ENCODE measurements at places on chromosomes 4 and X.

GRCh38 chr4:146932116-146932515, 13.5 kb downstream of the TTC29 start:
- no peak for DNase-seq

- DNase-seq = no peak
These were observed 21.5 kb downstream of the FAM114A1 start for GRCh38 chr4:38889143-38889542.

DNA sequence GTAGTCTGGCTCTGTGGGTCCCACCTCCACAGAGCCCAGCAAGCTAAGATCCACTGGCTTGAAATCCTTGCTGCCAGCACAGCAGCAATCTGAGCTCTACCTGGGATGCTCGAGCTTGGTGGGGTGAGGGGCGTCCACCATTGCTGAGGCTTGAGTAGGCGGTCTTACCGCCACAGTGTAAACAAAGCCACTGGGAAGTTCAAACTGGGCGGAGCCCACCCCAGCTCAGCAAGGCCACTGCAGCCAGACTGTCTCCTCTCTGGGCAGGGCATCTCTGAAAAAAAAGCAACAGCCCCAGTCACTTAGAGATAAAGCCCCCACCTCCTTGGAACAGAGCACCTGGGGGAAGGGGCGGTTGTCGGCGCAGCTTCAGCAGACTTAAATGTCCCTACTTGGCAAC, 243.2 kb upstream of the POF1B start:
- no peak for DNase-seq

- no peak for DNase-seq
These were observed 35.7 kb upstream of the NKX3-2 start for GRCh38 chr4:13580036-13580435.

- DNase-seq = no peak
These were observed 293.4 kb upstream of the BOD1L1 start for GRCh38 chr4:13920901-13921300.

DNA sequence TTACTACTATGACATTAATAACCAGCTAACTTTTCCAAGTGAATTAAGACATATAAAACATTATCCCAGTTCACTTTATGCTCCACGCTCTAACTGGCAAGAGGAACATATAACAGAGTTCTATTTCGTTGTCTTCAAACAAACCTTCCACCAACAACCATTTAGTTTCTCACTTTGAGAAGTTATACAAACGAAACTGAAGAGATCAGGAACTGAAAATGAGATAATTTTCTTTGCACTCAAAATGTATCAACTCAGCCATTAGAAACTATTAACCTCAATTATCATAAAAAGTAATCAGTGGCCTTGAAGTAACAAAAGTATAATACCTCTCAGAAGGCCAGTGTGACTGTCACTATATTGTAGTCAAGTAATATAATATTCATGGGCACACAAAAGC, 70.1 kb downstream of the CHM start:
- no peak for DNase-seq

DNA sequence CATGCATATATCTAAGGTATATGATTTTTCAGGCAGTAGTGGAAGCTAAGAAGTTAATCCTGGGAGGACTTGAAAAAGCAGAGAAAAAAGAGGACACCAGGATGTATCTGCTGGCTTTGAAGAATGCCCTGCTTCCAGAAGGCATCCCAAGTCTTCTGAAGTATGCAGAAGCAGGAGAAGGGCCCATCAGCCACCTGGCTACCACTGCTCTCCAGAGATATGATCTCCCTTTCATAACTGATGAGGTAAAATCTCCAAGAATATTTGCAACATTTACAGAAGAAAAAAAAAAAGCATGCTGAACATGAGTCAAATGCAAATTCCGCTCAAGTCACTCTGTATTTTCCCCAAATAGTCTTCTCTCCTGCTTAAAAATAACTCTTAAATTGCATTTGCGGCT, 32.1 kb downstream of the MTTP start:
- DNase-seq = no peak

DNA sequence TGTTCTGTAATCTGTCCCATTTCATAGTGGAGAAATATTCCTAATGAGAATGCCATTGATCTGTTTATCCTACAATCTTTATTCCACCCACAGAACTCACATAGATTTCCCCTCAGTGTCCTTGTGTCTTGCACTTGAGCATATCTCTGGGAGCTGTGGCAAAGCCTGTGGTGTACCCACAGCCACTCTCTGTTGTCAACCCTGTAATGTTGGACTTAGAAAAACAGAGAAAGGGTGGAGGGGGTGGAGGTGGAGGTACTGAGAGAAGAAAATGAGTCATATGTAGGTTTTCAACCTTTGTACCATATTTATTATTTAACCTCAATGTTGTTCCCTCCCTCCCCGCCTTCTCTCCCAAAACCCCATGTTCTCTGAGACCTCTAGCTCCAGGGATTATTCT, 46.9 kb upstream of the TLL1 start:
- no peak for DNase-seq

GRCh38 chrX:3445806-3446490, 99.5 kb upstream of the MXRA5 start:
- DNase-seq = no peak

Measured in RPMI8226 (cell line).